Activated T-helper 1 cell treated with anti-CD3 and anti-CD28 coated beads, Interleukin-12 subunit alpha, Interleukin-12 subunit beta, Interleukin-2, Interleukin-4 antibody, amounts not matched to agents 30 ng/mL and 10 ng/mL and 1 ng/mL, durations not matched to agents 14 hours and 24 hours and 36 hours (primary cell): ENCODE measurements at places on chromosomes 2 and 18. TPM values are rescaled to one million over a fixed set of nuclear protein-coding genes. Genes with fewer than 3 reads are reported as not detected.

GRCh38 chr18:7904529-7904928 lies 337.4 kb downstream of the PTPRM start:
- no peaks in the 10 kb centered on the region for H3K36me3 ChIP-seq
- no peaks in the 10 kb centered on the region for H3K27me3 ChIP-seq
- H3K4me3 ChIP-seq = no peak overlapping the region
- DNase-seq = no peak

DNA sequence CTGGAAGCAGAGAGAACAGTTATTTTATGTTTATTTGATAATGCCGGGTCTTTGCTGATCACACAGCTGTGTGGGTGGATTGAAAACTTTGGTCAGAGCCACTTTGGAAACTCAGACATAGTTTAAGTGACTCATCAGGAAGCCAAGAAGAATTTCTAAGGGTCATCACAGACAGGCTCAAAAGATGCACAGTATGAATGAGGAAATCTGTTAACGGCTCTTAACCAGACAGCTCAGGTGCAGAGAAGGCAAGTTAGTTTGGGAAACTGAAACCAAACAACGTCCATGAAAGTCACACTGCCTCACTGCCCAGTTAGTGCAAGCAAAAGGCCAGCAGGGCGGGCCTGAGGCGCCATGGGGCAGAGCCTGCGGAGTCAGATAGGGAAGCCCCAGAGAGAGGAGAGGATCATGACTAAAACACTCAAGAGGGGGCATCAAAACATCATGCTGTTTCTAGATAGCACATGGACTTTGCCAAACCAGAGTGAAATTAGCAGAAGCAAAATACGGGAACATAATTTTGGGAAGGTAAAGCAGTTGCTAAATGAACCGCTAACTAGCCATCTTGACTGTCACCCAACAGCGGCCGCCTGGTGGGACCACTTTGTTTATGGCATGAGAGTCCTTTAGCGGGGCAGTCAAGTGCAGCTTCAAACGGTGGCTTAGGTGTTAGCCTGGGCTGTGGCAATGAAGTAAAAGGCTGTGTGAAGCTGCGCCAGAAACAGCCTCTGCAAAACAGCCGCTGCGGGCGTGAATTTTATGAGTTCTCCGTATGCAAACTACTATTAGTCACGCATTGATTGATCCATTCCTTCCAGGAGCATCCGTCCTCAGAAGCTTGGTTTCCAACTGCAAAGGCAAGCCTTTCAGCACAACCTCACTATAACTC lies 101.2 kb downstream of the KCTD18 start:
- peaks cover 65% of the 10 kb centered on the region for H3K4me1 ChIP-seq
- peaks cover 26% of the 10 kb centered on the region for H3K36me3 ChIP-seq
- H3K27ac ChIP-seq = peak overlapping the region; percentile 69
- no peak for DNase-seq

GRCh38 chr2:140178234-140178633 lies 1398.0 kb upstream of the NXPH2 start:
- H3K4me3 ChIP-seq = no peak overlapping the region
- H3K27me3 ChIP-seq = no peaks in the 10 kb centered on the region
- no peaks in the 10 kb centered on the region for H3K4me1 ChIP-seq
- H3K27ac ChIP-seq = no peak overlapping the region
- no peaks in the 10 kb centered on the region for H3K36me3 ChIP-seq

- no peak overlapping the region for H3K27ac ChIP-seq
- H3K27me3 ChIP-seq = no peaks in the 10 kb centered on the region
- no peak overlapping the region for H3K4me3 ChIP-seq
- no peaks in the 10 kb centered on the region for H3K36me3 ChIP-seq
These were observed 28.0 kb downstream of the SH2D6 start for GRCh38 chr2:85446296-85447221.

- H3K4me3 ChIP-seq = no peak overlapping the region
- H3K27me3 ChIP-seq = peaks cover 7% of the 10 kb centered on the region
- H3K36me3 ChIP-seq = no peaks in the 10 kb centered on the region
- H3K4me1 ChIP-seq = peaks cover 7% of the 10 kb centered on the region
- H3K27ac ChIP-seq = no peak overlapping the region
These were observed 95.3 kb downstream of the MREG start for GRCh38 chr2:215917953-215918620.

- peaks cover 7% of the 10 kb centered on the region for H3K27me3 ChIP-seq
- H3K36me3 ChIP-seq = no peaks in the 10 kb centered on the region
- no peaks in the 10 kb centered on the region for H3K4me1 ChIP-seq
- DNase-seq = no peak
These were observed 92.7 kb upstream of the PARD3B start for GRCh38 chr2:204452464-204453023.

- H3K4me1 ChIP-seq = no peaks in the 10 kb centered on the region
- H3K27me3 ChIP-seq = no peaks in the 10 kb centered on the region
- no peak overlapping the region for H3K4me3 ChIP-seq
- H3K27ac ChIP-seq = no peak overlapping the region
- no peaks in the 10 kb centered on the region for H3K36me3 ChIP-seq
These were observed 142.7 kb downstream of the PRKCE start for GRCh38 chr2:45794134-45794617.

- no peak overlapping the region for H3K4me3 ChIP-seq
- peaks cover 30% of the 10 kb centered on the region for H3K36me3 ChIP-seq
- DNase-seq = no peak
- no peak overlapping the region for H3K27ac ChIP-seq
These were observed 25.7 kb downstream of the DHX57 start for GRCh38 chr2:38850045-38850444.

GRCh38 chr2:144004742-144005141 lies 515.2 kb downstream of the ZEB2 start:
- no peak overlapping the region for H3K4me3 ChIP-seq
- no peak for DNase-seq
- H3K4me1 ChIP-seq = no peaks in the 10 kb centered on the region
- H3K36me3 ChIP-seq = peaks cover 3% of the 10 kb centered on the region

- no peak for DNase-seq
- H3K27ac ChIP-seq = no peak overlapping the region
- H3K4me1 ChIP-seq = peaks cover 45% of the 10 kb centered on the region
- H3K4me3 ChIP-seq = no peak overlapping the region
These were observed 6.2 kb downstream of the NAB1 start for GRCh38 chr2:190655113-190655512.

DNA sequence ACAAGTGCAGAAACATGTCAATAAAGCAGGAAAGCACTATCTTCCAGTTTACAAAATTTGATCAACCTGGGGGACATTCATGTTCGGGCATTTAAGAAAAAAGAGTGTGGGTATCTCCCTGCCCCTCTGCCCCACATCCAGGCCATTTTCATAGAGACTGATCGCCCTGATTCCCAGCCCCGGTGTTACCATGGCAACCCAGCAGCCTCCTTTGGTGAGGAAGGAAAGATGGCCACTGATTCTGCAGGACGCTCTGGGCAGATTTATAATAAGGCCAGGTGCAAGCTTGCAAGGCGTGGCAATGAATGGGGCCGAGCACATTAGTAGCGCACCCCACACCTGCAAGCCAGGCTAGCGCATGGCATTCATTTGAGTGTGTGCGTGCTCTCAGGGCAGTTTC lies 36.7 kb upstream of the ARL4C start:
- no peaks in the 10 kb centered on the region for H3K36me3 ChIP-seq
- no peak overlapping the region for H3K27ac ChIP-seq
- no peak for DNase-seq
- peaks cover 15% of the 10 kb centered on the region for H3K27me3 ChIP-seq

DNA sequence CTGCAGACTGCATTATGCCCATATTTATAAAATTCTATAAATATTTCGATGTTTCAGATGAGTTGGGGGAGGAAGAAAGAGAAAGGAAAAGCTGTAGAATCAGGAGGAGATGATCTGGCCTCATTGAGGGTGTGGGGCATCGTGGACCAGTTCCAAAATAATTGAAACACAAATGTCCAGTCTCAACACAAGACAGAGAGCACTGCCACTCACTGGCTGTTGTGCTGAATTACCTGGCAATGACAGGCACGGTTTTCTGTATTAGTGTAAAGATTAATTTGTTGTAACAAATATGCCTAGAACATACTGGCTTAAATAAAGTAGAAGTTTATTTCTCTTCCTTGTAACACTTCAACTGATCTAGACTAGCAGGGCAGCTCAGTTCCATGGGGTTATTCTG lies 24.1 kb downstream of the POLE4 start:
- no peak overlapping the region for H3K27ac ChIP-seq
- H3K36me3 ChIP-seq = no peaks in the 10 kb centered on the region
- H3K27me3 ChIP-seq = no peaks in the 10 kb centered on the region
- no peak overlapping the region for H3K4me3 ChIP-seq

- H3K27ac ChIP-seq = no peak overlapping the region
- no peak overlapping the region for H3K4me3 ChIP-seq
These were observed 249.9 kb downstream of the TNS1 start for GRCh38 chr2:217752714-217753459.

Gene IL1F10
- not detected in 2 replicates for total RNA-seq

Gene LOXHD1
- not detected in 2 replicates for total RNA-seq

Gene MPV17
- 85.9 and 89.9 TPM in 2 replicates for total RNA-seq

Gene SLC66A3
- 7.2 and 7.9 TPM in 2 replicates for total RNA-seq
